ENCODE measurements at places on chromosomes 16 and 17.

- DNase-seq, result no peak
These were observed 42.3 kb upstream of the HNF1B start for GRCh38 chr17:37787055-37787757.

DNA sequence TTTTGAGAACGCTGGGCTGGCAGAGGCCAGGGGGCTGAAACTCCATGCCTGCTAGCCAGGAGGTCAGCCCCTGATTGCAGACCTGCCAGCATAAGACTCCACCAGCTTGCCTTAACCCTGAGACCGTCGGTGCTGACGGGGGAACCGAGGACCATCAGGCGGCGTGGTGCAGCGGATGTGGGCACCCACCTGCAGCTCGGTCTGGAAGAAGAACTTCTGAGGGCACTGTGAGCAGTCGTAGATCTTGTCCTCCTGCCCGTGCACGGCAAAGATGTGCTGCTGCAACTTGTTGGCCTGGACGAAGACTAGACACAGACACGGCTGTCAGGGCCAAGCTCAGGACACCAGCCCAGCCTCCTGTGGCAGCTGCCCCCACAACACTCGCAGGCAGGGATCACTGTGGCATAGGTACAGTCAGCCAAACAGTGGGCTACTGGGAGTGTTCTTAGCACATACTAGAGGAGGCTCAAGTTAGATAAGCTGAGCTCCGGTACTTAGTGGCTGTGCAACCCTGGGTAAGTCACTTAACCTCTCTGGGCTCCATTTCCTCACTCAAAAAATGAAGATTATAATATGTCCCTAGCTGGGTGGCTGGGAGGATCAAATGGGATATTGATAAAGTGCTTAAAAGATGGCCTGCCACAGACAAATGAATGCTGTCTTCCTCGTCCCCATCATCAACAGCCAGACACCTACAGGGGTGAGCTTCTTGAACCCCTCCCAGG, 150.0 kb downstream of the C16orf78 start:
- no peak for DNase-seq

GRCh38 chr16:52649870-52650269, 102.9 kb upstream of the TOX3 start:
- DNase-seq, result no peak

GRCh38 chr16:81151648-81152310, 55.6 kb upstream of the GCSH start:
- DNase-seq, result no peak

DNA sequence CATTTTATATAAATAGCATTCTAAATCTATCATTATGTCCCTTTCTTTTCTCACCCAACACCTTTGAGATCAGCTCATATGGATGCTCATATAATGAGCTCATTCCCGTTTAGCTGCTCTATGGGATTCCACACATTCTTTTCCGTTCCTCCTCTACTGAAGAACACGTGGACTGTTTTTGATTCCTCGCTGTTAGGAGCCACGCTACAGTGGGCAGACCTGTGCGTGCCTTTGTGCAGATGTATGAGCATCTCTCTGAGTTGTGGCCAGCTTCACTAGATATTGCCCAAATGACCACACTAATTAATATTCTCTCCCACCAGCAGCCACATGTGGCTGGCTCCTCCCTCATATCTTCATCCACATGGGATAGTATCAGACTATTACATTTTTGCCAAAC, 6.0 kb upstream of the TNFRSF13B start:
- no peak for DNase-seq

DNA sequence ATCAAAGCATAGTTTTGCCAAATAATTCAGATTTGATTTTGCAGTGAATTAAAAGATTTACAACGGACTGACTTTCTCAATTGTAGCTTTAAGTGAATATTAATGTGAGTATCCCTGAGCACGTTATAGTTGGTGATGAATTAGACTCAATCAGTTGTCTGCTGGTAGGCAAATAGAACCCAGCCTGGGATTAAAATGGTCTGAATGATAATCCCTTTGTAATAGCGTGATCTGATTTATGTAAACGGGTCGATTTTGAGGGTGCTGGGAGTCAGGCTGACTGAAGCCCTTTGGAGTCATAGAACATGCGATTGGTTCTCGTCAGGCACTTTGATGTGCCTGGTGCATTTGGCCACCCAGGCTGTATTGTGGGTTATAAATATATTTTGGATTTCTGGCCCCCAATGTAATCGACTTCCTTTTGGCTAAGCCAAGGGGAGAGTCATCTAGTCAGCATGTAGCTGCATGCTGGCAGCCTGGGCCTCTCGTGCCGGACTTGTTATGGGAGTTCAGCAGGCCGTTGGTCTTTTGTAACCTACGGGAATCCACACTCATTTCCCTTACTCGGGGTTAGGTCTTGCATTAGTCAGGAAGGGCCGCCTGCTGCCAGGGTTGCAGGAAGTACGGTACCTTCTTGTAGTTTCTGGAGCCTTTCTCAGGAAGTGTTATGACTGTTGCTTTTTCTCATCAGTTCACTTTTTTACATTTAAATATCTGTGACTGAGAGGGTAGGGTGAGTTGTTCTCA, 5.4 kb downstream of the PGS1 start:
- no peak for DNase-seq

DNA sequence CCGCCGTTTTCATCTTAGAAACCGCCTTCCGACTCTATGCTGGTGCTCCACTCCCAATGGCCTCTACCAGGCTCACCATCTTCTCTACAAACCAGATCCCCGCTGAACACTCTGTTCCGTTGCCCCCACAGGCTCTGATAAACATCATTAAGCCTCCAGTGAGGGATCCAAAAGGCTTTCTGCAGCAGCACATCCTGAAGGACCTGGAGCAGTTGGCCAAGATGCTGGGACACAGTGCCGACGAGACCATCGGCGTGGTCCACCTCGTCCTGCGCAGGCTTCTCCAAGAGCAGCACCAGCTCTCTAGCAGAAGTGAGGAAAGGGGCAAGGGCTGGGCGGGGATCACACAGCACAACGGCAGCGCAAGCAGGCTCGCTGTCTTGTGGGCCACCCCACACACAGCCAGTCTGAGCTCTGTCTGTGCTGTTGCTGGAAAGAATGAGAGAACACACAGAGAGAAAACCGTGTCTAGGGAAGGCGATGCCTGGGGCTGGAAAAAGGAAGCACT, 33.5 kb upstream of the ENDOV start:
- DNase-seq, result no peak

- no peak for DNase-seq
These were observed 58.0 kb downstream of the AIPL1 start for GRCh38 chr17:6376931-6377361.

DNA sequence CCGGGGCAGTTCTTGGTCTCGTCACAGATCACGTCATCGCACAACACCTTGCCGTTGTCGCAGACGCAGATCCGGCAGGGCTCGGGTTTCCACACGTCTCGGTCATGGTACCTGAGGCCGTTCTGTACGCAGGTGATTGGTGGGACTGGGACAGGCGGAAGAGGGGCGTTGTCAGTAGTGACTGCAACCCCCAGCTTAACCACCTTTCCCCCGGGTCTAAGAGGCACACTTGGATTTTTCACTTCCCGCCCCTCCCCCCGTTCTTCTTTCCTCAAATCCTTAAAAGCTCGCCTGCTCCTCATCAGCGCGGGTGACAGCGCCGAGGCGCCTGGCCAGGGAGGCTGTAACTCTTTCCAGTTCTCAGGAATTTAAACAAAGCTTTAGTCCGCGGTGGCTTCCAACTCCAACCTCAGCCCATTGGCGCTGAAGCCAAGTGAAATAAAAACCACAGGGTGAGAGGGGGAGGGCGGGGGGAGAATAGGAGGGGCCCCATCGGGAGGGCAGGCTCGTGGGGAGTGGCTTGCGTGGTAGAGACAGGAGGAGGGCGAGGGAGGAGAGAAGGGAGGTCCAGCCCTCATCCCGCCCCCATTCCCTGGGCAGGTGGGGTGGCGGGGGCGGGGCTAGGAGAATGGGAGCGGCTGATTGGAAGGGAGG, 1.5 kb downstream of the COL1A1 start:
- DNase-seq, result peak; percentile 13
